ENCODE measurements at places on chromosomes 16 and 17. TPM values are rescaled to one million over a fixed set of nuclear protein-coding genes. Genes with fewer than 3 reads are reported as not detected.
A peak's percentile ranks its signal among the peaks of the same experiment; 100 is the strongest.

The TP53TG3 gene
- total RNA-seq = 0.32 TPM

The B3GNT9 gene
- total RNA-seq = 13.3 TPM

The TNFSF13 gene
- total RNA-seq = 25.2 TPM

The PSMB10 gene
- 32.1 TPM for total RNA-seq

The CTF1 gene
- 3.4 TPM for total RNA-seq

- no peak for DNase-seq
Observed at GRCh38 chr17:65527381-65527780, 34.1 kb downstream of the AXIN2 start.

GRCh38 chr17:66337866-66338485 lies 35.6 kb downstream of the PRKCA start:
- no peak for DNase-seq

DNA sequence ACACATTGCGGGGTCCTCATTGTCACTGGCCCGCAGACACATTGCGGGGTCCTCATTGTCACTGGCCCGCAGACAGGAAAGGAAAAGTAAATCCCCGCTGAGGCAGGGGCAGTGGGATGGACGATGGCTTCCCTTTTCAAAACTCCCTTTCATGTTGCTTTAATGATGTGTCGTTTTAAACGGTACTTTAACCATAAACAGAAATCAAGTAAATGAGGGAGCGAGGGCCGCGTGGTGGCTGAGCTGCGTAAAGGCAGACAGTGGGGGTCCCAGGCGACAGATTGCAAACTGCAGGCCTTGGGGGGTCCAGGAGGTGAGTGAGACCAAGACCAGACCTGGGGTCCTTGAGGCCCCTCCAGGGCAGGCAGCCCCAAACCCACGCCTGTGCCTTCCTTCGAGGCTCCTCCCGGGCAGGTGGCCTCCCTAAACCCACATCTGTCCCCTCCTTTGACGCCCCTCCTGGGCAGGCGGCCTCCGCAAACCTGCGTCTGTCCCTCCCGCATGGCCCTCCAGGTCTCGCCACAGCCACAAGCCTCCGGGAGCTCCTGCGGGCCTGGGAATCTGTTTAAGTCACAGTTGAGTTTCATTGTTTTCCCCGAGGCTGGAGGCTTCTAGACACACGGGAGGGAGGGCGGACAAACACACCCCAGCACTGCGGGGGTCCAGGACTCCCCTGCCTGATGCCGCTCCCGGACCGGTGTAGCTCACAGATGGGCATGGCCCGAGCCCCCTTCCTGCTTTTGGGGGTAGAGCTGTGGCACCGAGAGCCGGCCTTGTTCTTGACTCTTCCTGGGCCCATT lies 7.3 kb downstream of the PIEZO1 start:
- no peak for DNase-seq

- no peak for DNase-seq
Observed at GRCh38 chr16:4733211-4733742, 794 bp downstream of the ANKS3 start.

GRCh38 chr17:56880133-56880532 lies 33.7 kb downstream of the TRIM25 start:
- DNase-seq = no peak

GRCh38 chr16:69852815-69853214 lies 90.7 kb downstream of the WWP2 start:
- no peak for DNase-seq

- no peak for DNase-seq
Observed at GRCh38 chr16:72744076-72744793, 303.7 kb downstream of the ZFHX3 start.

GRCh38 chr17:27256225-27257030 lies 37.5 kb upstream of the WSB1 start:
- no peak for DNase-seq

DNA sequence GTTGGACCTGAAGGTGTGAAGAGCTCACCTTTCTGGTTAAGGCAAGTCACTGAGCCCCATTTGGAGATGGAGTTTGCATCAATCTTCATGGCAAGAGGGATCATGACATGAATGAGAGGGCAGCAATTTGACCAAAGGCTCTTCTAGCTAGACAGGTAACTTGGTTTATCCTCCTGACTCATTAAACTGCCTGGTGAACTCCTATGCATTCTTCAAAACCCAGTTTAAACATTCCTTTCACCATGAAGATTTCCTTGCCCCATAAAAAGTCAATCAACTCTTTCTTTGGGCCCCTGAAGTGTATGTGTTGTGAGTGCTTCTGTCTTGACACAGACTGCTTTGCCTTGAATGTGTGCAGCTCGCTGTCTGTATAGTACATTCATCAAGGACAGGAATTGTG lies 120.0 kb upstream of the FOXF1 start:
- DNase-seq = no peak

GRCh38 chr16:48503779-48504178 lies 106.2 kb downstream of the N4BP1 start:
- no peak for DNase-seq

- DNase-seq = peak; percentile 80
Observed at GRCh38 chr16:67184995-67185650, 1.4 kb upstream of the MATCAP1 start.

DNA sequence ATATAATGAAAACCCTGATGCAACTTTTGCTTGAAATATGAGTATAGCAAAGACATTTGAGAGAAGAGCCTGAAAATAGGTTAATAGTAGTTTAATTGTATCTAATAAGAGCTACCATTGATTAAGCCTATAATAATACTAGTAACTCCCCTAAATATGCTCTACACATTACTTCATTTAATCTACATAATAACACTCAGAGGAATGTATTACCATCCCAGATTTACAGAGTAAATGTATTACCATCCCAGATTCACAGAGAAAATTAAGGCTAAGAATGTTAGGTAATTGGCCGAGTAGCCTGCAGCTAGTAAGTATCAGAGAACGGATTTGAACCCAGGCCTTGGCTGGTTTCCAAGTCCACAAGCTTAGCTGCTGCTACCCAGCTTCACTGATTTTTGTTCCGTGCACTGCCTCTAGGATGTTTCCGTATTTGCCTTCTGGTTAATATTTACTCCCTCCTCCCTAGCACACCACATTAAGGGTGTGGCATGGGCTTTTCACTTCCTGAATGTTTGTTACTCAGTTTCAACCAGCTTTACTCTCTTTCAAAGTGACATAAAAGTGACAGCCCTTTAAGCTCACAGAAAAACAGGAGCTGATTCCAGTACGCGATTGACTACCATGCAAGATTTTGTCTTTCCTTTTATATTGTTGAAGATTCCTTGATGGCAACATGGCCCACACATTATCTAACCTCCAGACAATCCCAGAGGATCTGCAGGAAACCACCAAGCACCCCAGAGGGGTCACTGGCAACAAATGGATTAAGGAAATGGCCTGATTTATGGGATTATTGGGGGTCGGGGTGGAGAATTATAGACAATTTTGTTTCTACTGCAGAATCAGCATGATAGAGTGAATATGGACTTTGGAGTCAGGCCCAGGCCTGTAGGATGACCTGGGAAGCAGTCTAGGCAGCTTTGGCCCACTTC lies 26.7 kb upstream of the TOX3 start:
- DNase-seq = no peak

- peak; percentile 78 for DNase-seq
Observed at GRCh38 chr17:77542551-77543490, 402.1 kb downstream of the SEC14L1 start.

- DNase-seq = no peak
Observed at GRCh38 chr16:21075252-21075651, 75.4 kb downstream of the DNAH3 start.

DNA sequence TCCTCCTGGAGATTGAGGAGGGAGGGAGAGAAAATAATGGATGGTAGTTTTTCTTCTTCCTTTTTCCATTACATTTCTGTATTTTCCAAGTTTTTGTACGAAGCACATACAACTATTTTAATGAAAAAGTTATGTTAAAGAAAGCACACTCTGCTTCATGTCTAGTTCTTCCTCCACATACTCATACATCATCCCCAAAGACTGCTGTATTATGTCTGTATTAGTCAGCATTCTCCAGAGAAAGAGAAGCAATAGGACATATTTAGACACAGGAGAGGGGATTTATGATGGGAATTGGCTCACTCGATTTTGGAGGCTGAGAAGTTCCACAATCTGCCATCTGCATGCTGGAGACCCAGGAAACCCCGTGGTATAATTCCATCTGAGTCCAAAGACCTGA lies 10.1 kb upstream of the ACSM2A start:
- DNase-seq = no peak

DNA sequence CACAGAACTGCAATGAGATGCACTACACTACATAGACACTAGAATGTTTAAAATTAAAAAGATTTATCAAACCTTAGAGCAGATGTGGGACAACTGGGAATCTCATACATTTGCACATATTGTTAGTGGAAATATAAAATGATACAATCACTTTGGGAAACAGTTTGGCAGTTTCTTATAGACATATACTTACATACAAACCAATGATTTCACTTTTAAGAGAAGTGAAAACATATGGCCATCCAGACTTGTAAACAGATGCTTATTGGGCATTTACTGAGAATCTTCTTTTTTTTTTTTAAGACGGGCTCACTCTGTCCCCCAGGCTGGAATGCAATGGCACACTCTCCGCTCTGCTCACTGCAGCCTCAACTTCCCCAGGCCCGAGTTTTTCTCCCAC lies 50.1 kb downstream of the AXIN2 start:
- no peak for DNase-seq

Data from breast epithelium (tissue), 4 donors.